ENCODE measurements at places on chromosomes 7 and 10.

DNA sequence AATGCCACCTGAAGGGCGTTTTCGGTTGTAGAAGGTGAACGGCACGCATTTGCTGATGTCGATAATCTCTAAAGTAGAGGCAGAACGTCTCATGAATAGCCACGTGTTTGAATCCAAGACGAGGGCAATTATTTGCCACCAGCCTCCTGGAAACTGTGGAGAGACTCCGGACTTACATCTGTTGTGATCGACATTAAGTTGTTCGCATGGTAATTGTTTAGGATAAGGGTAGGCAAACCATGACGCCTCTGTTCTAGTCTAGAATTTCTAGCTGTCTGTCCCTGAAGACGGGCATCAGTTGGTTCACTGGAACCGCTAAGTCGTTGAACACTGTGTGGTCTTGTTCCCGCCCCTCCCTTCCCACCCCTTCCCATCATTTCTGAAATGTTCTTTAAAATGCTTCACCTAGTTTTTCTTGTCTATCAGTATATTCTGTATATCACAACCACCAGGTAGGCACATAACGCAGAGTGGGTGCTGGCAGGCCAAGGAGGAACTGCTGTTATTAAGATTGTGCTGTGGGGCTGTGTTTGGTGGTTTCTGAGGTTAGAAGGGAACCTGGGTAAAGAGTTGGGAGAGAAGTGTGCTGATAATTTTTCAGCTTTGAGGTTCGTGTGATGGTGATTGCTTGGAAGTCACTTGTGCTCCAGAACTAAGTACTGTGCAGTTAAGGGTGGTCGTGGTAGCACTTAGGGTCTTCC, 1.2 kb downstream of the UBE3C start:
- no peak for DNase-seq

- DNase-seq = no peak
These were observed 8.0 kb downstream of the CDHR1 start for GRCh38 chr10:84202349-84202748.

- no peak for DNase-seq
These were observed 620 bp downstream of the EPO start for GRCh38 chr7:100720671-100721504.

DNA sequence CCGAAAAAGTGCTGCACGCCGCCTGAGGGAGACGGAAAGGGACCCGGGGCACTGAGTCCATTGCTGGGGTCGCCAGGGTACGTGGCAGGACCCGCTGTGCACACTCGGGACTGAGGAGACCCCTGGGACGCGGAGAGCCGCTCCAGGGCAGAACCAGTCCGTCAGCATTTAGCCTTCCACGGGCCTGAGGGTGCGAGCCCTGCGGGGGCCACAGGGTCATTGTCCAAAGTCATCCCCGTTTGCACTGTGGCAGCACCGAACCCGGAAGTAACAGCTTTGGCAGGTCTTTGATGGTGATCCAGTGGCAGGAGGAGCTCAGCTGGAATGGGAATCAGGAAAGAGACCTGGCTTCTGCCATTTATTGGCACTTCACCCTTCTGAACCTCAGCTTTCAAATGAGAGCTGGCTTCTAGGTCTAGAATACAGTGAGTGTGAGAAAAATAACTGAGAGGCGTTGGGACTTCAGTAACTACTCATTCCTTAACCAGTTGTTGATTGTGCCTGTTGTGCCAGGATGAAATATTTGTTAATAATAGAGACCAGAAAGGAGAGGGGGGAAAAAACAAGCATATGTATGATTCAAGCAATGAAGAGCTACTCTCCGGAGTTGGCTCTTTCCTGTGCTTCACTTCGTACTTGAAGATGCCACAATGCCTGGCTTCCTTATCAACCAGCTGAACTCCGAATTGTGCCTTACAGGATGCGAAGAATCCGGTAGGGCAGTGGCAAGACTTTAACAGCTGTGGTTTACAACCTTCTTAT, 811 bp upstream of the ARHGAP12 start:
- no peak for DNase-seq

DNA sequence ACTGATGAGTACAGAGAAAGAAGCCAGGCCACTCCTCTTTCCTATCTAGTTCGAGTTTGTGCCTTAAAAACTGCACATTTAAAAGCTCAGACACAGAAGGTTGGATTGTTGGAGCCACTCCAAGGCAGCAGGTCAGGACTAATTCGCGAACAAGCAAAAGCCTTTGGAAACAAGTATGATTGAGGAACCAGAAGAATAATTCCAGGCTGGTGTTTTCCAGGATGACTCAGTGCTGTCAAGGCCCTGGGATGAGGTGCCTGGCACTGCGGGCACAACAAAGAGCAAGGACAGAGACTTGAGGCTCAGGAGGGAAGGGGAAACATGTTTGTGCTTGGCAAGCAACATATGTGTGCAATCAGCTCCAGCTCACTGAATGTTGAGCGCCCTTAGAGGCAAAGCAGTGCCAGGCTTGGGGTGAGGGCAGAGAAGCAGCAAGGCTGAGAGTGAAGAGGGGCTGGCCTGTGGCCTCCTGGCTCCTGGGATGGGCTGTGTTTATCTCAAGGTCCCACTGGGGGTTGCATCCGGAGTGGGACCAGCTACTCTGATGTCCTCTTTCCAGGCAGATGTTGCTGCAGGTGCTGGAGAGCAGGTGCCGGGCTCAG, 44.1 kb downstream of the VSTM4 start:
- DNase-seq = no peak

DNA sequence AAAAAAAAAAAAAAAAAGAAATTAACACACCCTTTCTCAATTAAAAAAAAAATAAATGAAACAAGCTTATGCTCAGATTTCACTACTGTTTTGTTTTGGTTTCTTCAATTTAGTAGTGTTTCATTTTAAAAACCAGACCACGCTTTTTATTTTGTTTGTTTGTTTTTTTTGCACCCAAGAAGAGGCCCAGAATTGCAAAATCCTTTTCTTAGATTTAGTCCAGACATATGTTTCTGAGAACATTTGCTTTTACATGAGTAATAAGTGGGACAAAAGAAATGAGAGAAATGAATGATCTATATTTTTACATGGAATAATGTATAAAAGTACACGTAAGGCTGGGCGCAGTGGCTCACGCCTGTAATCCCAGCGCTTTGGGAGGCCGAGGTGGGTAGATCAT, 34.5 kb upstream of the CAMK1D start:
- DNase-seq = no peak

- no peak for DNase-seq
These were observed 108.2 kb downstream of the ANKRD61 start for GRCh38 chr7:6139189-6139996.

DNA sequence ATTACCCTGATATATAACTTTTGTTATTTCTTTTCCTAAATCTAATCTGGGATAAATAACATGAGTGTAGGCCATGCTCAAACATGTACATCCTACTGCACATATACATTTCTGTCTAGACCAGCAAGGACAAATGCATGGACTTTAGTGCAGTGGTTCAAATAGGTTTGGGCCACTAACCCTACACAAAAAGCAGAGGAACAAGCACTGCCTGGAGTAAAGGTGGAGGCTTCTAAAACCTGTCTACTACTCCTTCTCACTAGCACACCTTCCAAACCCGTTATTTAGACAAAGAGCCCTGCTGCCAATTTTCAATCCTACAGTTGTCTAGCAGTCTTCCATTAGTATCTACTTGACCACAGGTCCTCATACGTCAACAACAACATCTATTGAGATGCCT, 34.8 kb downstream of the SGCE start:
- DNase-seq = no peak

DNA sequence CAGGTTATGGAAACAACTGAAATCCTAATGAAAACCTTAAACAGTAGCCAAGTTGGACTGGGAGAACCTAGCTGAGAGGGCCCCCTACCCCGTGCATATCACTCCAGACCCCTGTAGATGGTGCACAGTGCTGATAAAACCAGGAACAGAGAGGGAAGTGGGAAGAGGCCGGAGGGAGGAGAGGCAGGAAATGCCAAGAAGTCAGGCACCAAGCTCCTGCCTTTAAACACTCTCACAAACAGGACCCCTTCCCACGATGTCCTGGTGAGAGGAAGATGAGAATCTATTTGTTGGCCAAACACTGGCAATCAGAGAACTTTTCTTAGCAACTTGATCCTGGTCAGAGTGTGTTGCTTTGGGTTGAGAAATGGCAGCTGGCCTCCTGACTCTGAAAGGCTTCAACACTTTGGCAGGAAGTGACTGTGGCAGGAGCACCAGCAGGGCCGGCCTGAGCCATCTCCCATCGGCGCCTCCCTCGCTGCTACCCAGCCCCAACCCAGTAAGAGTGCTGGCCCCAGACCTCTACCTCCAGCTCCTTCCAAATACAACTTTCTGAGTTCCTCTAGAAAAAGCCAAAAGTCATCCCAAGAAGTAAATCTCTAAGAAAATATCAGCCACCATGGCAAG, 39.5 kb downstream of the GSDME start:
- no peak for DNase-seq

- no peak for DNase-seq
These were observed 20.2 kb downstream of the FAM204A start for GRCh38 chr10:118321724-118322575.

GRCh38 chr10:34567659-34568253, 247.3 kb downstream of the PARD3 start:
- DNase-seq = no peak

DNA sequence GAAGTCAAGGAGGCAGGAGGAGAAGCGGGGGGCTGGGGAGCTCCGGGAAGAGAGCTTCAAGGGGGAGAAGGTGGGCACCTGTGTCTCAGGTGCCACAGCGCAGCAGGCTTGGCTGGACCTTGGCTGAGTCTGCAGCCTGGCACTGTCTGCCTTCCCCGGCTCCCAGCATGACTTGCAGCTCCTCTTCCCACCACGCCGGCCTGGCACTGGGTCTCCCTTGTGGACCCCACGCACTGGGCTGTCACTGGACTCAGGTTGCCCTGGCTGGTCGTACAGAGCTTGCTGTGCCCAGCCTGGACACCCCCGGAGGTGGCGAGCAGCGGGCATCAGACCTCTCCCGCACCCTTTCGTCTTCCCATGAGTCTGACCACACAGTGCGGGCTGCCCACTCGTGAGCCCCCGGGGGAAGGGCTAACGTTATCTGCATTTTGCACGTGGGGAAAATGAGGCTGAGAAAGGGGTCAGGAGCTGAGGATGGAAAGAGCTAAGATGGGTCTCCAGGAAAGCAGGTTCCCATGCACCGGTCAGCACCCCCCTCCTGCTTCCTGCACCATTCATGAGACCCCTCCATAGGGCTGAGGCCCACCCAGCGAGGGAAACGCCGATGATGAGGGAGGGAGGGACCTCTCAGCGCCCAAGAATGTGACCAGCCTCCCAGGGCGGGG, 40.3 kb upstream of the PSMG3 start:
- DNase-seq = no peak

DNA sequence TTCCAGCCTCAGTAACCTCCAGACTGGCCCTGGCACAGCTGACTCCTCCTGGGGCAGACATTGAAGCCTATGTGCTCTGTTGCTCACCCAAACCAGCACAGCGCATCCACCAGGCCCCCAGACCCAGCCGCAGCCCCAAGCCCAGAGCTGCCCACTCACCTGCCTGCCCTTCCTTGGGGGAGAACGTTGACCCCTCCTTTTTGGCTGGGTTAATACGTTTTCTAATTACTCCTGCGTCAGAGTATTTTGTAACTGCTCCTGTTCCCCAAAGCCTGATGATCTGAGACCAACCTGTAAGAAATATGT, 106.9 kb upstream of the NPS start:
- no peak for DNase-seq

Measured in activated T-helper 1 cell treated with anti-CD3 and anti-CD28 coated beads, Interleukin-12 subunit alpha, Interleukin-12 subunit beta, Interleukin-2, Interleukin-4 antibody, amounts not matched to agents 30 ng/mL and 10 ng/mL and 1 ng/mL, durations not matched to agents 14 hours and 24 hours and 36 hours (primary cell).